ENCODE measurements at places on chromosomes 5 and 9.
A peak's percentile ranks its signal among the peaks of the same experiment; 100 is the strongest.

DNA sequence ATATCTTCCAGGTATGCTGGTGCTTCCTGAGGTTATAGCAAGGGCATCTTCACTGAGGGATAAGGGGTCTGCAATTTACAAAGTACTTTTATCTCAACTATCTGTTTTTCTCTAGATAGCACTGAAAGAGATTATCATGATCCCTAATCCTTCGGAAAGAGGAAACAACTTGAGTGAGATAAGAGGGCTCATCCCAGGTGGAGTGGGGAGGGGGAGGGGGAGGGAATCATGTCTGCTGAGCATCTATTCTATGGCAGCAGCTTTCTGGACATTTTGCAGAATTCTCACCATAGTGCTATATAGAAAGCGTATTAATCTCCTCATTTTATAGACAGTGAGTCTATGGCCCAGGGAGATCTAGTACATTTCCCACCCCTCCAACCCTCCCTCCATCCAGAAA lies 5.9 kb downstream of the TNFSF15 start:
- no peak for DNase-seq

- DNase-seq, result peak; percentile 87
Measured at GRCh38 chr5:157607371-157608161, 32.0 kb upstream of the ADAM19 start.

DNA sequence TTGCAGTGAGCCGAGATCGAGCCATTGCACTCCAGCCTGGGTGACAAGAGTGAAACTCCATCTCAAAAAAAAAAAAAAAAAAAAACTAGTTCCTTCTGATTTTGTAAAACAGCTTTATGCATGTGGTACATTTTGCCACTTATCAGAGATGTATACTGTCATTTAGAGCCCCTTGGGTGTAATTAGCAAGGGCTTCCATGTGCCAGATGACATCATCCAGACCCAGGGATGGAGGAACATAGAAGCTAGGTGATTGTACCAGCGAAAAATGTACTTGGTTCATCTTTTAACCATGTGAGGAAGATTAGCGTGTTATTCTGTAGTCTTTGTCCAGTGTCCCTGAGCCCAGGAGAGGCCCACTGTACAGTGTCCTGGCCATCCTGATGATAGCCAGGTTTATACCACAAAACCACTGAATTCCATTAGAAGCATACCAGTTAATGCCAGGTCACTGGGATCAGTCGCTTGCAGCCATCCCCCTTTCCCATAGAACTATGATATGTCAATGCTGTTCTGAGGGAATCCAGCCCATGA lies 239.3 kb upstream of the SGCD start:
- peak; percentile 19 for DNase-seq

DNA sequence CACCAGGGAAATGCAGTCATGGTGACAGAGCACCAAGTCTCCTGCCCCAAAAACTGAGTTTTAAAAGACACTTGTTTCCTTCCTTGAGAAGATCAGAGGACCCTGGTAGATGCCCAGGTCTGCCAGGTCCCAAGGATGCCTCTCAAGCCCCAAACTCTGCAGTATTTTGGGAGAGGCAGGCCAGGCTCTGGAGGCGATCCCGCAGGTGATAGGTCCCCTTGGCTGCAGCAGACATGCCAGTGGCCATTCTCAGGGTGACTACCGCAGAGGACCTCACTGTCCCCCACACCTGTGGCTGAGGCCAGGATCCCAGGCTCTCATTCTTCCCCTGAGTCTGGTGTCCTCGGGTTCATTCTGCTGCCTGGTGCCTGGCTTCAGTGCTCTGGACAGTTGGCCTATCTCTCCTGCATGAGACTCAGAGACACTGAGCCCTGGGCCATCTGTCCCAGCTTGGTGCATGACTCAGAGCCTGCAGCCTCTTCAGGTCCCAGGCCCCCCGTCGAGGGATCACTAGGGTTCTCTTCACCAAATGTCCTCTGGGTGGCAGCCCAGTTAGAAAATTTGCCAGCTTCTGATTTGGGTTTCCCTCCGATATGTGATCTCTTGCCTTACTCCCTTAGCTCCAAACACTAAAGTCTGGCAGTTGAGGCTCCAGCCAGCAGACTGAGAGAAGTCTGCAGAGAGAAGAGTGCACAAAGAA lies 59.7 kb upstream of the GARNL3 start:
- DNase-seq, result peak; percentile 50

- peak; percentile 21 for DNase-seq
Measured at GRCh38 chr5:79975422-79975821, 15.6 kb downstream of the MTX3 start.

DNA sequence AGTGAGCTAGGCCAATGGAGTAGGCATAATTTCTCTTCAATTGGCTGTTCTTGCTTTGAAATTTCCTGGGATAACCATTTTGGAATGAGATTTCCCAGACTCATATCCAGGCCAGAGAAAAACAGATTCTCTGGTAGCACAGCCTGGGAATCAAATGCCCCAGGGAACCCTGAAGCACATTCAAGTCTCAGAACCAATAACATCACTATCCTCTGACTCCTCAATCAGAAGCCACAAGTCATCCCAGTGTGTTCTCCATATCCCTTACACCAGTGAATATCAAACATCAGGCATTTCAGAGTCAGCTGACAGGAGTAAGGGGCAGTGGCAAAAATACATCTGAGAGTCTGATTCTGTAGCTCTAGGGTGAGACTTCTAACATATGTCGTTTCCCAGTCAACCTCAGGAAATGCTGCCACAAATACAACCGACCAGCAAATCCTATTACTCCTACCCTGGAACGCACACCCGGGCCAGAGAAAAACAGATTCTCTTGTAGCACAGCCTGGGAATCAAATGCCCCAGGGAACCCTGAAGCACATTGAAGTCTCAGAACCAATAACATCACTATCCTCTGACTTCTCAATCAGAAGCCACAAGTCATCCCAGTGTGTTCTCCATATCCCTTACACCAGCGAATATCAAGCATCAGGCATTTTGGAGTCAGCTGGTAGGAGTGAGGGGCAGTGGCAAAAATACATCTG lies 537.7 kb upstream of the NMUR2 start:
- DNase-seq, result no peak

DNA sequence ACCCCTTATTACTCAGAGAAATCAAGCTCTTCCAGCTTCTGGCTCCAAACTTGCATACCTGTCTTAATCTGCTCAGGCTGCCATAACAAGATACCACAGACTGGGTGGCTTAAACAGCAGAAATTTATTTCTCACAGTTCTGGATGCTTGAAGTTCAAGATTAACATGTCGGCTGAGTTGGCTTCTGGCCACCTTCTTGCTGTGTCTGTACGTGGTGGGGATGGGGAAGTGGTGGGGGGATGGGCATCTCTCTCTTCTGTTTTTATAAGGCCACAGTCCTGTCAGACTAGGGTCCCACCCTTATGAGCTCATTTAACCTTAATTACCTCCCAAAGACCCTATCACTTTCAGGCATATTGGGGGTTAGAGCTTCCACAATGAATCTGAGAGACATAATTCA lies 140.5 kb downstream of the SV2C start:
- no peak for DNase-seq

- peak; percentile 12 for DNase-seq
Measured at GRCh38 chr5:38369692-38370091, 111.3 kb downstream of the EGFLAM start.

GRCh38 chr5:17217493-17218352 lies at the start of gene BASP1:
Gene BASP1, plus strand, starts transcription at chr5:17217631. Its CDS starts 57,586 bp downstream, at chr5:17275217.
- DNase-seq, result peak; percentile 82

DNA sequence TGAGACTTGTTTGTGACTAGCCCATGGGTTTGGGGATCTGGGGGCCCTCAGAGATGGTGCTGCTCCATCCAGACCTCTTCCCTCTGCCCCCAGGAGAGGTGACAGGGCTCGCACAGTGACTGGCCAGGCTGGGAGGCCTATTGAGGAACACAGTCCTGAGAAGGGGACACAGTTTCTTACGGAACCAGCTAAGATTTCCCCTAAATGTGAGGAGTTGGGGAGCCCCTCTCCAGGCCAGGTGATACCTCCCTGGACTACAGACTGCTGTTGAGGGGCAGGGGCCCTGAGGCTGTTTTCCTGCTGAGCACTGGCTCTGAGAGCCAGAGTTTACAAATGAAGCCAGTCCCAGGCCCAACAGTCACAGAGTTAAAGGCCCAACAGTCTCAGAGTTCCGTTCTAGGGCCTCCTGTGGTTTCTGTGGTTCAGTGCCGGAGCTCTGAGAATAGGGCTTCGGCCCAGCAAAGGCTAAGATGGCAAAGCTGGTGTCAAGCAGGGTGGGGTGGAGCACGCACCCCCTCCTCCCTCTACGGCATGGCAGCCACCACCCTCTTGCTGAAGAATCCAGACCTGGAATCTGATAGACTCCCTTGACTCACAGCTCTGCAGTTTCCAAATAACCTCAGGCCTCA lies 1.1 kb upstream of the SEMA4D start:
- DNase-seq, result no peak

GRCh38 chr9:93681269-93682154 lies 105.1 kb downstream of the PHF2 start:
- no peak for DNase-seq

- DNase-seq, result no peak
Measured at GRCh38 chr5:133917785-133918184, 50.6 kb downstream of the C5orf15 start.

- DNase-seq, result peak; percentile 100
Measured at GRCh38 chr9:16521868-16522411, 348.5 kb downstream of the BNC2 start.

GRCh38 chr5:175711472-175712312 lies 53.8 kb downstream of the HRH2 start:
- DNase-seq, result no peak

GRCh38 chr9:87711857-87712800 lies 13.8 kb upstream of the CTSL start:
- peak; percentile 73 for DNase-seq

GRCh38 chr5:53726121-53726520 lies 165.7 kb downstream of the NDUFS4 start:
- DNase-seq, result no peak

DNA sequence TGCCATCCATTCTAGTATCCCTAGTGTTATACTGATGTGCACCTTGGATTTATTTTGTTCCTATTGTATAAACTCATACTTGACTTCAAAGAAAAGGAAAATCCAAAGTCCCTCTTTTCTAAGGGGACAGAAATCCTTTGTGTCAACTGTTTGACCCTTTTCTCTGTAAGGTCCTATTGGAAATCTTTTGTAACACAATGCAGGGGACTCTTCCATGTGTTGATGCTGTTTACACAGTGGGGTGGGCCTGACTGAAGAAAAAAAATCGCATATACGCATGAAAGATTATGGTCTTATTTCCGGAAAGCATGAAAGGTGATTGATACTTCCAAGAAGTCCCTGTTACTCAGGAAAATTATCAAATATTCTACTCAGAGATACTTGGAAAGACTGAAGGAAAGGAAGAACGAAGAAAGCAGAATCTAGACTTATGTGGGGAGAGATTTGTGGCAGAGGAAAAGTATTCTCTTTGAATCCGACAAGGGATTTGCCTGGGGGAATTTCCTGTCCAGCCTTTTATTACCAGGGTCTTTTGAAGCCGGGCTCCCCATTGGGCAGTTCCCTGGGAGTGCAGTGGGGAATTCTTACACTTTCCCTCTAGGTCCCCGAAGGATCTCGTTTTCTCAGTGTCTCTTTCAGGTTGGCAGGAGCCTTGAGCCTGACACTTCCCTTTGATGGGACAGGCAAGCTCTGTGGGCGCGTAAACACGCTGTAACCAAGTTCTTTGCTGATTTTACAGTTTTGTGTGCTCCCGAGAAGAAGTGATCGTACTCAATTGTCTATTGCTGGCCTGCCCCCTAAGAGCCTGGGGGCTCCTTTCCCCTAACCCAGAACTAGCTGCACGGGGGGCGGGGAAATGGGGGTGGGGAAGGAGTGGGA lies 779 bp upstream of the VCAN start:
- DNase-seq, result no peak

GRCh38 chr9:87035879-87036278 lies 88.6 kb upstream of the GAS1 start:
- peak; percentile 82 for DNase-seq

GRCh38 chr9:16784002-16784401 lies 86.5 kb downstream of the BNC2 start:
- DNase-seq, result no peak

GRCh38 chr5:1003296-1003937 lies 5.2 kb upstream of the NKD2 start:
- no peak for DNase-seq

- peak; percentile 79 for DNase-seq
Measured at GRCh38 chr5:59328709-59329296, 564.7 kb downstream of the PDE4D start.

GRCh38 chr5:37631939-37632338 lies 207.9 kb downstream of the GDNF start:
- no peak for DNase-seq

DNA sequence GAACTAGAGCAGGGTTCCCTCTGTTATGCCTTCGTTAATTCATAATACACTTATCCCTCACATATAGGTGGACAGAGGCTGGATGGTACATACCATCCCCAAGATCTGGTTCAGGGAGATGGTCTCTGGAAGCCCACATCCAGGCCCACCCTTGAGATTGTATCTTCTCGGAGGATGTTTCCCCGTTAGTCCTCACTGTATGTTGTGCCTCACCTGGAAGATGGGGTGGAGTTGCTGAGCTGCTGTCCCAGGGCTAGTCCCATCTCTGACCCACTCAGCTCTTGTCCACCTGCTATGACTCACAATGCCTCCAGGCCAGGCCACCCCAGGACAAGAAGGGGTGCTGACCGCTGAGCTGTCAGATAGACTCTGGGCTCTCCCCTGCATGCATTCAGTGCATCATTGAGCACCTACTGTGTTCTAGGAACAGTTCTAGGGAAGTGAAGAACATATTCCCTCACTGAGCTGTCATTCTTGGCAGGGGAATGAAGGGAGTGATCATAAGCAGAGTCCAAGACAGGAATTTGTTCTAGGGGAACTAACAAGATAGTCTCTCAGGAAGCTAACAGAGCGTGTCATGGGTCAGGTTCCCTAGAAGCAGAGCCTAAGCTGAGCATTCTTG lies at the start of gene CBY3:
CBY3 (minus strand) TSS at position 255 of the 622 bp plus-strand sequence; CDS start at position 139, 116 bp downstream.
- no peak for DNase-seq

GRCh38 chr5:96615223-96615622 lies 47.0 kb upstream of the CAST start:
- DNase-seq, result no peak

GRCh38 chr5:80284720-80285119 lies 28.9 kb upstream of the SERINC5 start:
- DNase-seq, result no peak

DNA sequence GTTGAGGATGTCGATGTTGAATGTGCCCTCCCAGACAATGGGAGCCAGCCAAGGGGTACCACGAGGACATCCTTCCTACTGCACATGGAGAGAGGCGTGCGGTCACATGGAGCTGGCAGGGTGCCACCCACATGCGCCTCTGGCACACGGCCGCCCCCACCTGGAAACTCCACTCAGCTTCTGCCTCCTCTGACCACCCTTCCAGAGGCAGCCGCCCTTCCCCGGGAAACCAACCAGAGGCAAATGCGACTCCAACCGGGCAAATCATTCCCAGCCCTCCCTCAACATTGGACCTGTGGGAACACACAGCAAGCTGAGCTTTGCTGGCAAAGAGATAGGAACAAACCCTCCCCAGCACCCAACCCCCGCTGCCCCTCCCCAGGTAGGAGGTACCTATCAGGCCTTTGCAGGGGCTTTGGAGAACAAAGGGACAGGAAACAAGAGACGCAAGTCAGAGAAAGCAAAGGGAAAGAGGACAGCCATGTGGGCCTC lies 17.5 kb downstream of the ABO start:
- DNase-seq, result no peak

- DNase-seq, result no peak
Measured at GRCh38 chr5:78760770-78761169, 112.2 kb upstream of the LHFPL2 start.
